NCI-H1436 (cell line): ENCODE measurements at places on chromosomes 1 and 21.

DNA sequence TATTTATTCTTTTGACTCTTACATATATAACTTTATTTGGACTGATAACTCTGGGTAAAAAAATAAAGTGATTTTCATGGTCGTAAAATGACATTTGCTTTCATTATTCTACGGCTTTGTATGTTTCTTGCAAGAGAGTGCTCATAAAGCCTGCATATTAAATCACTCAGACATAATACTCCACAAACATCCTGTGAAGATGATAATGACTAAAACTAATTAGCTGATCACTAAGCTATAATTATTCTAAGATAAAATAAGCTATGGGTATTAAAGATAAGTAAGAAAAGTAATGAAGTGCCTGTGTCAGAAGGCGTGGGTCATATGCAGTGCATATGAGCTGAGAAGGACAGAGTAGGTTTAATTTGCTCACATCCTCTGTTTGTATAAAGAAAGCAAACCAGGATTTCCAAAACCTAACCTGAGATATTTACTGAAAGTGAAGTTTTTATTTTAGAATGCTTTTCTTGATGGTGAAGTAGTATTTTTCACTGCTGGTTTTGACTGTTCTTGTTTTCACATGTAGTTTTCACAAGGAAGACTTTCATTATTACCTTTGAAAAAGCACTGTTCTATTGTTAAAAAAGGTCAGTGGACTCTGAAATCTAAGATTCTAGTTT is 278.8 kb downstream of the AMY1C start:
- peak; percentile 4 for DNase-seq

GRCh38 chr1:243903895-243904294 is 53.9 kb upstream of the AKT3 start:
- DNase-seq = no peak

GRCh38 chr1:75768016-75768415 is 18.0 kb upstream of the RABGGTB start:
- DNase-seq = no peak

DNA sequence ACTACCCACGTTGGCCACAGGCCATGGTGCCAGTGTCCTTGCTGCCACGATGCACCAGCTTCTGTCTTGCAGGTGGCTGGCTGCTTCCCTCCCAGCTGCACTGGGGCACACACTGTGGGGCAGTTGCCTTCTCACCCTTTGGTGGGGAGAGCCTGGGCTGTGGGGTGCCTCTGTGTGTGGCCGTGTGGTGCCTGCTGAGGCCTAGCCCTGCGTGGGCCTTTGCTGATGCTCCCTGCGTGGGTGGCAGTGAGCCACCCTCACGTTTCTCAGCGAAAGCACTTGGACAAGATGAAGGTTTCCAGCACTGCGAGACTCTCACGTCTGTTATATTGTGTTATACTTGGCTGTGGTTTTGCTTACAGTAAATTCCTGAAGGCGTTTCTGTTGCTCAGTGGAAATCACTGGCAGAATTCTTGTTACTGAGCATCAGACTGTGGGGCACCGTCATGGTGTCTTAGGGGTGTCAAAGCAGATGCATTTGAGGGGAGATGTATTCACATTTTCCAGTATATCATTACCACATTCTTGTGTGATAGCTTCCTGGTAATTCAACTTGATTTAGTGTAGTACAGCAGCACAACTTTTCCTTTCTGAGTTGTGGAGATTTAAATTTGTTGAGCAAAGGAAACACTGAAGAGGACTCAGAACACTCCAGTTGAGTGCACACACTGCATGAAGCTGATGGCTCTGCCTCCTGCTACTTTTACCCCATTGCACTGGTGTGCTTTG is 124.7 kb downstream of the PCBP3 start:
- no peak for DNase-seq

- no peak for DNase-seq
Measured at GRCh38 chr1:205326812-205327466, 5.4 kb upstream of the NUAK2 start.

GRCh38 chr1:192628396-192629057 is 7.4 kb upstream of the RGS13 start:
- DNase-seq = no peak

DNA sequence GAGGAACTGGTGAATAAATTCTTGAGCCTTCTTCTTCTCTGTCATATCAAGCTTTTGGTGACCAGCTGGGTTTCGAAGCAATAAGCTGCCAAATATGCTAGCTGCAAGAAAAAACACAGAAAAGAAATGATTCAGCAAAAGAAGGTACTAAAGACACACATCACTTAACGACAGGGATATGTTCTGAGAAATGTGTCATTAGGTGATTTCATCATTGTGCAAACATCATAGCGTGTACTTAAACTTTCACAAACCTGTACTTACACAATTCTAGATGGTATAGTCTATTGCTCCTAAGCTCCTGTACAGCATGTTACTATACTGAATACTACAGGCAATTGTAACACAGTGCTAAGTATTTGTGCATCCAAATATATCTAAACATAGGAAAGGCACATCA is 2.9 kb upstream of the MTF1 start:
- no peak for DNase-seq

GRCh38 chr1:1168451-1169411 is 4.9 kb upstream of the TTLL10 start:
- DNase-seq = no peak

- no peak for DNase-seq
Measured at GRCh38 chr1:171081763-171082201, 8.9 kb upstream of the FMO3 start.

DNA sequence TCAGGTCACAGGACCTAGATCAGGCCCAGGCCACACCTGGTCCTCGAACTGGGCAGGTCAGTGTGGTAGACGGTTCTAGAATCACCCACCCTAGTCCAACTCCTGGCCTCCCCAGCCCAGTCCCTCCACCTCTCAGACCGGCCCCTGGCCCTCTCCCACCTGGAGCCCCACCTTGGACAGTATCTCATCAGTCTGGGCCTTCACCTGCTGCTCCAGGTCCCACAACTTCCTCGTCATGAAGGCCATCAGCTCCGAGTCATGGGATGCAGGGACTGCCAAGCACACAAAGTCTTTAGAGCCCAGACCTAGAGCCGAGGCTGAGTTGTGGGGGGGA is 8.7 kb downstream of the UBXN11 start:
- no peak for DNase-seq

GRCh38 chr1:53342735-53343470 is 15.0 kb upstream of the LRP8 start:
- DNase-seq = no peak

DNA sequence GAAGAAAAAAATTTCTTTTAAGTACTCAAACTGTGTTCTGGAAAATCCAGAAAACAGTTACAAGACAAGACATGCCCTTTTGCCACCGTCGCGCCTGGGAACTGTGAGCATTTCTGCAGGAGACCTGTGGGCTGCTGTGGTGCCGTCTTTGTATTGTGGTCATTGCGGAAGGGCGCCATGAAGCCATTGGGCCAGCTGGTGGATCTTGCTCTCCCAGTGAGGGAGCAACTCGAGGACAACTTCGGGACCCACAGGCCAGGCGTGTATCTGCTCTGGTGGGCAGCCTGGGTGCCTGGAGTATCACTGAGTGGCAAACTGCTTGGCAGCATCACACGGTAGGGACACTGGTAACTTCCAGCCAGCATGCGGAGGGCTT is 3.8 kb upstream of the THEMIS2 start:
- no peak for DNase-seq

DNA sequence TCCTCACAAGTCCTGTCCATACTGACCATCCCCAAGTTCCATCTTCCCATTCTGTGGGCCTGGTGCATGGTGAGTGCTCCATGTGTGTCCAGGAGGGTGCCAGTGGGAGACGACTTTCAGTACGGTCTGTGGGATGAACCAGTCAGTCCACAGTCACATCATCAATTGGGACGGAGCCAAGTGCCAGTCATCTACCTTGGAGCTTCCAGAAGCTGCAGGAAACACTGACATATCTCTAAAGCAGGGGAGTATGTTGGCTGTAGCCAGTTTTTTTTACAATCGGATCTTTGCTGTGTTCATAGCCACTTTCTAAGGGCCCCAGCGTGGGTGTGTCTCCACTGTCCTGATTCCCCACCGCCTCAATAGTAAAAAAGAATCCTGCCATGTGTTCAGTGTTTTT is 13.6 kb upstream of the TRIM17 start:
- DNase-seq = no peak

- DNase-seq = no peak
Measured at GRCh38 chr1:21779613-21780521, 3.1 kb downstream of the USP48 start.

GRCh38 chr21:31948676-31949075 is 75.9 kb downstream of the HUNK start:
- no peak for DNase-seq

- DNase-seq = no peak
Measured at GRCh38 chr1:103142461-103142860, 34.1 kb upstream of the COL11A1 start.
